Natural killer cell (primary cell): ENCODE measurements at places on chromosomes 6 and 20.

- H3K27me3 ChIP-seq, result no peaks in the 10 kb centered on the region
- no peak for DNase-seq
- H3K27ac ChIP-seq, result no peak overlapping the region
Measured at GRCh38 chr6:43809417-43810305, 39.6 kb downstream of the VEGFA start.

GRCh38 chr6:6646859-6647258 is 58.3 kb downstream of the LY86 start:
- no peaks in the 10 kb centered on the region for H3K36me3 ChIP-seq
- no peaks in the 10 kb centered on the region for H3K27me3 ChIP-seq
- no peak overlapping the region for H3K27ac ChIP-seq
- peak; percentile 22 for DNase-seq

- no peaks in the 10 kb centered on the region for H3K4me1 ChIP-seq
- no peak overlapping the region for H3K4me3 ChIP-seq
- DNase-seq, result no peak
- H3K36me3 ChIP-seq, result no peaks in the 10 kb centered on the region
- H3K27me3 ChIP-seq, result no peaks in the 10 kb centered on the region
Measured at GRCh38 chr6:139654888-139655782, 280.7 kb upstream of the CITED2 start.

GRCh38 chr20:46327557-46327956 is 19.3 kb upstream of the CDH22 start:
- no peaks in the 10 kb centered on the region for H3K27me3 ChIP-seq
- no peak overlapping the region for H3K27ac ChIP-seq
- H3K4me3 ChIP-seq, result no peak overlapping the region
- H3K4me1 ChIP-seq, result no peaks in the 10 kb centered on the region
- no peak for DNase-seq
- H3K36me3 ChIP-seq, result no peaks in the 10 kb centered on the region

GRCh38 chr6:36386495-36387439 is 702 bp downstream of the ETV7 start:
- peak overlapping the region; percentile 65 for H3K4me3 ChIP-seq
- peaks cover 20% of the 10 kb centered on the region for H3K4me1 ChIP-seq
- H3K36me3 ChIP-seq, result no peaks in the 10 kb centered on the region
- no peak for DNase-seq
- H3K27ac ChIP-seq, result no peak overlapping the region

- DNase-seq, result no peak
- no peaks in the 10 kb centered on the region for H3K36me3 ChIP-seq
Measured at GRCh38 chr6:69617163-69617562, 179.6 kb downstream of the LMBRD1 start.

- peaks cover 32% of the 10 kb centered on the region for H3K4me1 ChIP-seq
- DNase-seq, result no peak
- peak overlapping the region; percentile 63 for H3K27ac ChIP-seq
Measured at GRCh38 chr6:137815692-137816091, 51.4 kb upstream of the TNFAIP3 start.
